Erythroblast (primary cell): ENCODE measurements at places on chromosomes 3 and 15.

DNA sequence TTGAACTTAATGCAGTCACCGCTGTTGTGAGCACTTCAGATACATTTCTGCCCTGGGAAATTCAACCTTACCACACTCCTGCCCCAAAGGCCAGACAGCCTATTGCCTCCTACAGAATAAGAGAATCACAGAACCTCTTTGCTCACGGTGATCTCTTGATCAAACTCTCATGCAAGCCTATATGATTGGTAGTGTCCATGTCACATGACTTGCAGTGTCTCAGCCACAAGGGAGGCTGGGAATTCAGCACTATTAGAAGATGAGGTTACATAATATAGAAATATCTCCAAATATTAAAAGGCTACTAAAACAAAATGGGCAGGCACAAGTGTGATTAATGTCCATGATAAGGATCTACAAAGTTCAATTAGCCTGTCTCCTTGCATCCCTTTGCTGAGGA, 3.8 kb upstream of the PCOLCE2 start:
- no peak for DNase-seq

DNA sequence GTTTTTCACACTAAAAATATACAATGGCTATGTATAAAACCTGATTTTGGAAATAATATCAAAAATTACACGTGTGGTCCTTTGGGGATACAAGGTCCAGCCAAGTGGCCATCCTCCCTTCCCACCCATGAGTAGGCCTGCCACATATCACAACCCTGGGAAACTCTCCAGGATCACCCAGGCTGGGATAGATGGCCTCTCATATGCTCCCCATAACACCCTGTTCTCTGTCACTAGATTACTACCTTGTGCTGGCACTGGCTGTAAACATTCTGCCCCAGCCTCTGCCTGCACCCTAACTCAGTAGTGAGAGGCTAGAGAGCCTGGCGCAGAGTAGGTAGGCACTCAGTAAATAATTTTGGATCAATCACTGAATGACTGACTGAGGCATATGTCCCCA, 52.1 kb downstream of the CLDN18 start:
- DNase-seq = no peak

DNA sequence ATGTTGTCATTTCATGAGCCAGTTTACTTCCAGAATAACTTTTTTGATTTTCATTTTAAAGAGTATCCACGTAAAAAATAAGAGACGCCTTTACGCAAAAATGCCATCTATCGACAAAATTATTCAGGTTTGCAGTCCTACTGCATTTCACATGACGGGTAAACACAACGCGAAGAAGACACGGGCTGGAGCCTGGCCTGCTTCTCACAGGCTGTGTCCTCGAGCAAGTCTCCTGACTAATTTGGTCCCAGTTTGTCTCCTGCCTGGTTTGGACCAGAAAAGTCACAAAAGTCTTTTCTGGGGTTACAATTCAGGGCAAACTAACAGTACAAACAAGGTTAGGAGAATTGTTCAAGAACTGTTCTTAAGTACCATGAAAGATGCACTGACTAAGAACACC, 51.7 kb downstream of the CHSY1 start:
- no peak for DNase-seq

DNA sequence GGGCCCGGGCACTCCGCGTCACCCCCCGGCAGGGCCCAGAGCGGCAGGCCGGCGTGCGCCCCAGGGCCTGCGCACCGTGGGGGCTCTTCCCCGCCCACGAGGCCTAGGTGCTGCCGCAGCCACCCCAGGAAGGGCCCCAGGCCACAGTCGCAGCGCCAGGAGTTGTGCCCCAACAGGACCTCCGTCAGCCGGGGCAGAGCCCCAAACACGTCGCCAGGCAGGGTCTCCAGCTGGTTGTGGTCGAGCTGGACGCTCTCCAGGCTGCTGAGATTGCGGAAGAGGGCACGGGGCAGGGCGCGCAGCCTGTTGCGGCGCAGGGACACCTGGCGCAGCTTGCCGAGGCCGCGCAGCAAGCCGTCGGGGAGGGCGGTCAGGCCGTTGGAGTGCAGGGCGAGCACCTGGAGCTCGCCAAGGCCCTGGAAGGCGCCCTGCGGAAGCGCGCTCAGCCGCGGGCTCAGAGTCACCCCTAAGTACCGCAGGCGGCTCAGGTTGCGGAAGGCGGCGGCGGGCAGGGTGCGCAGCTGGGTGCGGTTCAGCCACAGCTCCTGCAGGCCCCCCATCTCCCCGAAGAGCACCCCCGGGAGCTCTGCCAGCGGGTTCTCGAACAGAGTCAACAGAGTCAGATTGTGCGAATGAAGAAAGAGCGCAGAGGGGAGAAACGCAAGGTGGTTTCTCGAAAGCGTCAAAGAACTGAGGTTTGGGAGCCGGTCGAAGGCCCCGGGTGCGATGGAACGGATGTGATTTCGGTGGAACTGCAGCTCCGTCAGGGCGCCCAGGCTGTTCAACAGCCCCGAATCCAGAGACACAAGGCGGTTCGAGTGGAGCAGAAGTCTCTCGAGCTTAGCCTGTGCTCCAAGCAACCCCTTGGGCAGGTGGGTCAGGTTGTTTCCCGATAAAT, 2.0 kb downstream of the GP5 start:
- no peak for DNase-seq

DNA sequence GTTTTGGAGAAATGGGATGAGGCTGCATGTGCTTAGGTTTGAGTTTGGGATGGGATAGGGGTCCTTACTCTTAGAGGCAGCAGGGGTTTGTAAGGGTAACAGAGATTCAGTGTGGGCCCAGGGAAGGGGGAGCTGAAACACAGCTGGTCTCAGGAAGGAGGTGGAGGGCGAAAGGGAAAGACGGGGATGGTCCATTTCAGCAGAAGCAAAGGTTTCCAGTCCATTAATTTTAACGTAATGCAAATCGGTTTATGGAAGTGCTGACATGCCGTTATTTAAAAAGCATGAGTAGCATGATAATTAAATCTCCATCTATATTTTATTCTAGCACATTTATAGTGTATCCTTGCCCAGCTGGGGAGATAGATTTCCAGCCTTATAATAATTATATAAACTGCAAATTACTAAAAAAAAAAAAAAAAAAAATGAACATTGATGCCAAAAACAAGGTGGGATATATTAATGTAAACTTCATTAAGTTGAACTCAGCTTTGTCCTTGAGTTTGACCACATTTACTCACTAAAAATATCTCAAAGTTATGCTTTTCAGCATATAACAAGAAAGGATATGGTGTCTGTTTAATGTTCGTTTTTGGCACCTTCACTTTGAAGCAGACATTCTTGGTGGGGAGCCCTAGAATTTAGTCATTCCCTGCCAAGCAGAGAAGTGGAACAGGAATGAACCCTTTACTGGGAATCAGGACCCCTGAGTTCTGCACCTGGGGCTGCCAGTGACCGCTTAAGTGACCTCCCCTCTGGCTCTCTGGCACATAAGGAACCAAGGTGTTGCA, 234.7 kb downstream of the THSD4 start:
- no peak for DNase-seq

DNA sequence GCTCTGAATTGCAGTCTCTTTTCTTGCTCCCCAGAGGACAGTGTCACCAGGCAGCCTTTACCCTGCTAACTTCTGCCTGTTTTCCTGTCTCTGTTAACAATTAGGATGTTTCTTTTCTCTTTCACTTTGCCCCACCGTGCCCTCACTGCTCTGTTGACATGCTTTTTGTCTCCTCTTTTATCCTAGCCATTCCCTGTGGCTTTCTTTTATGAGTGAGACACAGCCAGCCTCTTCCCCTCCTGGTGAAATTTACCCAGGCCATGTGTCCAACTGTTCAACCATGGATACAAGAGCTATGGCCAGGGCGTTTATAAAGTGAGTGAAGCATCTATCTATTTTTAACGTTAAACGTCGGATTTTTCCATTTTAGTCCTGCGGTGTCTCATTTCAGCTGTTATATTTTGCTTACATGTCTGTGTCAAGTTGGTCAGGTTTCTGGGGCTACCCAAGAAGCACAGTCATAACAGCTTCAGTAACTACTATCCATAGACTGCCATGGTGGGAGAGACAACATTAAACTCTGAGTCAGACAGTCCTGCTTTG, 443.2 kb upstream of the AZI2 start:
- no peak for DNase-seq

- peak; percentile 23 for DNase-seq
Measured at GRCh38 chr3:167718582-167718981, 16.1 kb downstream of the PDCD10 start.

- DNase-seq = no peak
Measured at GRCh38 chr3:13021141-13022114, 51.8 kb downstream of the IQSEC1 start.

- no peak for DNase-seq
Measured at GRCh38 chr3:70822669-70823068, 510.2 kb upstream of the MDFIC2 start.

- no peak for DNase-seq
Measured at GRCh38 chr3:150917951-150918350, 12.7 kb upstream of the MINDY4B start.

DNA sequence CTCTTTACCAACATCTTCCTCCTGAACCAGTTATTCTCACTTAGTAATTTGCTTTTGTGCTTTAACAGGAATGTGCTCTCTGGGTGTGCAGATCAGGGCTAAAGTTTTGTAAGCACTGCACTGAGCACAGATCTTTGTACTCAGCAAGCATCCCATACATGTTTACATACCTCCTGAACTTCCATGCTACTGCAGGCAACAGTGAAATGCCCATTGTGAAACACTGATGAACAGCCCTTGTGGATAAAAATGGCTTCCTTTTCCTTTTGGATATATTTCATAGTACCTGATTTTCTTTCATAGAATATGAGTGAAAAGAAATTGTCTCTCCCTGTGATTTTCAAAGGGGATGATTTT, 855.9 kb downstream of the MCTP2 start:
- DNase-seq = no peak

GRCh38 chr15:69236505-69236904, 62.2 kb upstream of the PAQR5 start:
- no peak for DNase-seq

- no peak for DNase-seq
Measured at GRCh38 chr15:72341361-72341760, 21.4 kb upstream of the CELF6 start.

DNA sequence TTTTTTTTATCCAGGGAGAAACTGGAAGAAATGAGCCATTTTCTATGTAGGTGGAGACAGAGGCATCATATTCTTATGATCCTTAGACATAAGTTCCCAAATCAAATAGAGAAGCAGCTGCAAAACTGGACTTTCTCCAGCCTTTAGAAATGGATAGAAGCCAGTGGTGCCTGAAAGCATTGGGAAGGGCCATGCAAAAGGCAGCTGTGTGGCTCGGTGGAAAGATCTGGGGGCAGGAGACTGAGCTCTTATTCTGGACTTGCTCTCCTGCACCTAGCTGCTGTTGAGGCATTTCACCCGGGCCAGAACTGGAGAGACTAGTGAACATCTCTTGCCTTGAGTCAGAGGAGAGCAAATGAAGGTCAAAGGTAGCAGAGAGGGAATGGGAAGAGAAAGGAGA, 73.1 kb downstream of the TFG start:
- DNase-seq = no peak

- no peak for DNase-seq
Measured at GRCh38 chr15:58312031-58312430, 119.8 kb upstream of the LIPC start.

- no peak for DNase-seq
Measured at GRCh38 chr15:80478075-80478474, 73.9 kb downstream of the ARNT2 start.

DNA sequence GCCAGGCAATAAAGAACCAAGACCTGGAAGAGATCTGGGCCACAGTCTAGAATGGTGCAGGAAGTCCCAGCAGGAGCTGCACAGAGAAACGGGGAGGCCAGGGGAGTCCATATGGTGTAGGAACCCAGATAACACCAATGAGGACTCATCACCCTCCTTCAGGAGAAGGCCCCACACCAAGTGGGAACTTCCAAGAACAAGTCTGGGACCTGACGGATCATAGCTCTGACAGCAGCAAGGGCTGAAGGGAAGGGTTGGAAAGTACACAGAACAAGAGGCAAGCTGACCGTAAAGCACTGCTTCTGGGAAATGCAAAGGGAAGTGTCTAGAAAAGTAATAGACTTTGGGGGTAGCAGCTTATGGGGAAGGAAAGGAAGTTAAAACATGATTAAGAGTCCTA, 34.5 kb downstream of the ANO10 start:
- no peak for DNase-seq

- no peak for DNase-seq
Measured at GRCh38 chr15:73910522-73911303, 15.5 kb upstream of the LOXL1 start.

GRCh38 chr3:9536212-9536611, 17.4 kb downstream of the LHFPL4 start:
- DNase-seq = no peak

- peak; percentile 89 for DNase-seq
Measured at GRCh38 chr3:30664884-30665283, 58.5 kb downstream of the TGFBR2 start.

GRCh38 chr3:184685646-184686045, 26.2 kb downstream of the MAGEF1 start:
- no peak for DNase-seq

DNA sequence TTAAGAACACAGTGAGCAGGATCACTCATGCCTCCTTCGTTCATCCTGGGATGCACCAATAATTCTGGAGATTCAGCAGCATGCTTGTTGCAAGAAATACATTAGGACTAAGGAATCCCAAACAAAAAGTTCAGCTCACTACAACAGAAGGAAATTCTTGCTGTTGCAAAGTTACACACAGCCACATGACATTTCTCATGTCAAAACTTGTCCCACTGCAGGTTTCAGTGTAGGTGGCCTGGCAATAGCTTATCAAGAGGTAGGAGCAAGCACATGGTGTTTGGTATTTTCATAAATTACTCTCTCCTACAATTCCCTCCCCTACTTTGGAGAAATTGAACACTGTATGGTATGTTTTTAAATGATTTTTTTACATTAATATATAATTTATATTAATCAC, 399.6 kb upstream of the EPHA3 start:
- DNase-seq = no peak

DNA sequence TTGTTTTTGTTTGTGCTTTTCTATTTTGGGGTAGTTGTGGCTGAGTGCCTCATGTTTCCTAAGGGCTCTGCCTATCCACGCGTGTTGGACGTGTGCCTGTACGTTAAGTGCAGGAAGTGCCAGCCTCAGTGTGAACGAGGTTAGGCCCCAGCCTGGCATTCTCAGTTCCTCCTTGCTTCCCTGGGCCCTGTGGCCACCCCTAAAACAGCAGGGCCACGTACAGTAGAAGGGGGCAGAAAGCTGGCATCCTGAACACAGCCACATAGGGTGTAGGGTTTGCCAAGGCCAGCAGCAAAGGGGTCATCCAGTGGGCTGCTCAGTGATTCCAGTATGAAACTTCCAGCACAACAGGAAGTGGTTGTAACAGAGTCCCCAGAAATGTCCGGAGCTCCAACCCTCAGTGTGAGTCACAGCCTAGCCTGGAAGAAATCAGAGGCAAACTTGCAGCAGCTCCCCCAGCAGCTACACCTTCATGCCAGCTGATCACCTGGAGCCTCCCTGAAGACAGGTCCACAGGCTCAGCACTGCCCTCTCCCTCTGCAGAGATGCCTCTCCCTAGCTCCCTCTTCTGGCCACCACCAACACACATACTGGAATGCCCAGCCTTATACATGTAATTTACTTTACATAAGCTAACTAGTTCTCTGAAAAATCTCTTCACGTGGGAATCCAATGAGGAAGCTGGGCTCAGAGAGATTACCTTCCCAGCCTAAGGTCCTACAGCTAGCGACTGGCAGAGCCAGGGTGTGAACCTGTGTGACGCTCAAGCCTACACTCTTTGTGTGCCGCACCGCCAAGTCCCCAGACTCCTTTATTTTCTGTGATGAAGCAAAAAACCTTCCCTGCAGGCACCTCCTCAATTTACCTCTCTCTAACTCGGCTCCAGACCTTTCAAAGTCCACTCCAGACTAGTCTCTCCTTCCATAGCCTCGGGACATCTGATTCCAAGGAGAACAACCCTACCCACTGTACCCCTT, 26.6 kb downstream of the ILDR1 start:
- DNase-seq = peak; percentile 49
